OCI-M1 (cell line): ENCODE measurements at places on chromosomes 7 and 10.

DNA sequence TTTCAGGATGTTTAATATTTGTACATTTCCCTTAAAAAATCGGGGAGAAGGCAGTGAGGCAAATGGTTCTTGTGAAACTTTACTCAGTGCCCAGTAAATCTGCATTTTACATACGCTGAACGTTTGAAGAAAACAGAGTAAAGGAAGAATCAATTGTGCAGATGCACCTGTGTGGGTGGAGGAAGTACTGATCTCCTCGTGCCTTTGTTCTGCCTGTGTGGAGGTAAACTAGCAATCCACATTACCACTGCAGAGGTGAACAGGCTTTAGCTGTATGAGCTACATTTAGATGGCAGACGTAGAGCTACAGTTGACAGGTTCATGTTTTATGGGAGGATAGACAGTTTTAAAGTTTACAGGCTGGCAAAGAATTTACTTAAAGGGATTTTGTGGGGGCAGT is 62.7 kb upstream of the VIPR2 start:
- no peak for DNase-seq

DNA sequence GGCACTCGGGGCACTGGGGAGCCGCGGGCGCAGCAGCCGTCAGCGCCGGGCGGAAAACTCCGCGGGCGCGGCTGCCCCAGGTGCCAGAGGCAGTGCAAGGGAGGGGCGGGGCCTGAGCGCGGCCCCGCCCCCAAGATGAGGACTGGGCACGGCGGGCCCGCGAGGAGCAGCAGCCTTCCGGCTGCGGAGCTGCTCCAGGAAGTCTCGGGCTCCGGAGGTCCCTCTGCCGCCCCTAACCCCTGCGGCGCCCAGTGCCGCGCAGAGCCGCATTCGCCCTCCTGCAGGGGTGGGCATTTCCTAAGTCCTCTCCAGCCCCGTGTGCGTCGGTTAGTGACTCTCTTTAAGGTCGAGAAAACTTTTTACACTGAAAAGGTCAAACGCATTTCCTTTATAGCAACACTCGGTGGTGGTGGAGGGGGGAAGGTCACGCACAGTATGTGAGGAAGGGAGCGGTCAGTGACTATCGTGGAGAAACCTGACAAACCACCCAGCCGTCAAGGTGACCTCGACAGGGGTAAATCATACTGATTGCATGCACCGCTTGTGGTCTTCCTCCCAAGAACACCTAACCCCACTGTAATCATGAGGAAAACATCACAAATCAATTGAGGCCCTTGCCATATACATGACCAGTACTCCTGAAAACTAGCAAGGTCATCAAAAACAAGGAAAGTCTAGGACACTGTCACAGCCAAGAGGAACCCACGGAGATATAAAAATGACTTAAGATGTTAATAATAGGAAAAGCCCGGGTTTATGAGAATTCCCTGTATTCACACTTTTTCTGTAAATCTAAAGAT is at the start of gene ANXA11:
Gene ANXA11, minus strand, starts transcription at position 61 of the 800 bp plus-strand sequence. CDS start 32,676 bp downstream, outside the sequence.
- peak; percentile 93 for DNase-seq

DNA sequence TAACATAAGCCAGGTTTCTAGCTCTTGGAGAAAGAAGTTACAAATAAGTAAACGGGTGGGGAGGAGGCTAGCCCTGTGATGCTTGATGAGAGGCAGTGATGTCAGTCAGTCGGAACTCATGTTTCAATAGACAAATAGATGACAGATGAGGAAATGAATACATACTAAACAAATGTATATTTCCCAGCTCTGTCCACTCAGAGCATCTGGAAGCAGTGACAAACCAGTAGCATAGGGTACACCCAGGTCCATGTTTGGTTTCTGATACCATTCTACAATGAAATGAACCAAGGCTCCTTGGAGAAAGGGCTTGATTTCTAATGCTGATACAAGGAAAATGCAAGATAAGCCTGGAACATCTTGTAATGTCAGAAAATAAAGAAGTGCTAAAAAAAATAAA is 30.6 kb downstream of the PODXL start:
- no peak for DNase-seq

GRCh38 chr10:43598446-43598845 is 7.8 kb upstream of the ZNF485 start:
- no peak for DNase-seq

- DNase-seq = no peak
Observed at GRCh38 chr7:127776776-127777386, 124.9 kb downstream of the SND1 start.

- no peak for DNase-seq
Observed at GRCh38 chr7:30674876-30675275, 7.4 kb downstream of the CRHR2 start.

GRCh38 chr10:127414024-127414423 is 135.1 kb upstream of the NPS start:
- no peak for DNase-seq
